Eye (tissue), 1 donor: ENCODE measurements at places on chromosomes 6 and 20.

GRCh38 chr6:81625216-81625615, 127.3 kb downstream of the TENT5A start:
- DNase-seq, result no peak

DNA sequence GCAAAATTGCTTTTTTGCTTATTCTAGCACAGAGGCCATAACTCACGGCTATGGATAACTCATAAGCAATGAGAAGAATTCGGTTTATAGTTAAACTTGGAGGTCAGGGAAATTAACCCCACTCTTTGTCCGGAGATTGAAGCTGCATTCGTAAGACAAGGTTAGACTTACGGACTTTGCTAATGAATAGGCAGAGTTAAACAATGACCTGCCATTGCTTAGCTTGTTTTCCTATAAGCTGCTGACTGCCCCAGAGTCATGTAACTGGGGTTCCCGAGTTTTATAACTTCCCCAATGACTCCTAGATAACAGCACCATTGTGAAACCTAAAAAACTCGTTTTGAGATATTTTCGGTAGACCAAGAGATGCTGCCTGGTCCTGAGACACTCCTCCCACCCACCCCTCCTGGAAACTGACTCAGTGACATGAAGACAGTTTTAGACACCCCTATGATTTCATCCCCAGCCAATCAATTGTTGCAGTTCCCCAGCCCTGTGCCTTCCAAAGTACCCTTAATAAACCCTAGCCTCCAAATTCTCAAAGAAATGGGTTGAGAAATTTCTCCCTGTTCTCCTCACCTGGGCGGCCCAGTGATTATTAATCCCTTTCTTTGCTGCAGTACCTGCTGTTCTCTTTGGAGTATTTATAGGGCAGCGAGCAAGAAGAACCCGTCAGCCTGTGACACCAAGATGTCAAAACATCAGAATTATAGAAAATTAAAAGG, 33.1 kb upstream of the MCUR1 start:
- DNase-seq, result no peak

DNA sequence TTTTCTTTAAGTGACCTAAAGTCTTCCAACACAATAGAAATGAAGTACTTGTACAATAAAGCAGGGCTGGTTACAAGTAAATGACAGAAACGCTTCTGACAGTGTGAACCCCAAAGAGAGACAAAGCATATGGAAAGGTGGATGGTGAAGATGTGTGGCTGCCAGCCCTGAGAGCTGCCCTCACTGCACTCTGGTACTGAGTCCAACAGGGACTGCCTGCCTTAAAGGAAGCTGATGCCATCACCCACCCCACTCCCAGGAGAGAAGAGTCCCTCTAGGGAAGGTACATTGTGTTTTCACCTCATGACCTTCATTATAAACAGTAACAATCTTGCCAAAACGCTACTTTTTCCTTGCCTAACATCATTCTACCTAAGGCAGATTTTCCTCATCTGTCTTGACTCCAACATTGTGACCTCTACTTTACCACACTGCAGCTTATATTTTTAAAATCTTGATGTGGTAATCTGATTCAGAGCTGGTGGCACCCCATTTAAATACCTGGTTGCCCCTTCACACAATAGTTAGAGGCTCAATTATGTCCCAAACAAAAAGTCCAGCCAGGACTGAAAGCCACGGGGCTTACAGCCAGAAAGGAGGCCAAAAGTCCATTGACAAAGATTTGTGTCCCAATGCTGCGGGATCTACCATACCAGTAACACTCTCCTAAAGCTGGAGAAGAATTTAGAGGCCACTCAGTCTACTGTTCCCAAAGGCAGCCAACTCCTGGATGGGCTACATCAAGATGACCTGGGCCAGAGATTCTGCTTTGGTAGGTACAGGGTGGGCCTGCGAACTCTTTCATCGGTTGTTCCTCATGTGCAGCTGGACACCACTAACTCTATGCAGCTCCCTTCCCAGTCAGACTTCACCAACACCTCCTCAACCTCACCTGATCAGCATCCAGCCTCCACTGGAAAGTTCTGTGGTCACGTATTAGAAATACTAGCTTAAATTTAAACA, 4.4 kb downstream of the APMAP start:
- DNase-seq, result no peak

GRCh38 chr6:16948396-16948795, 153.5 kb upstream of the STMND1 start:
- no peak for DNase-seq

GRCh38 chr6:133542056-133542821, 301.1 kb downstream of the EYA4 start:
- DNase-seq, result no peak

DNA sequence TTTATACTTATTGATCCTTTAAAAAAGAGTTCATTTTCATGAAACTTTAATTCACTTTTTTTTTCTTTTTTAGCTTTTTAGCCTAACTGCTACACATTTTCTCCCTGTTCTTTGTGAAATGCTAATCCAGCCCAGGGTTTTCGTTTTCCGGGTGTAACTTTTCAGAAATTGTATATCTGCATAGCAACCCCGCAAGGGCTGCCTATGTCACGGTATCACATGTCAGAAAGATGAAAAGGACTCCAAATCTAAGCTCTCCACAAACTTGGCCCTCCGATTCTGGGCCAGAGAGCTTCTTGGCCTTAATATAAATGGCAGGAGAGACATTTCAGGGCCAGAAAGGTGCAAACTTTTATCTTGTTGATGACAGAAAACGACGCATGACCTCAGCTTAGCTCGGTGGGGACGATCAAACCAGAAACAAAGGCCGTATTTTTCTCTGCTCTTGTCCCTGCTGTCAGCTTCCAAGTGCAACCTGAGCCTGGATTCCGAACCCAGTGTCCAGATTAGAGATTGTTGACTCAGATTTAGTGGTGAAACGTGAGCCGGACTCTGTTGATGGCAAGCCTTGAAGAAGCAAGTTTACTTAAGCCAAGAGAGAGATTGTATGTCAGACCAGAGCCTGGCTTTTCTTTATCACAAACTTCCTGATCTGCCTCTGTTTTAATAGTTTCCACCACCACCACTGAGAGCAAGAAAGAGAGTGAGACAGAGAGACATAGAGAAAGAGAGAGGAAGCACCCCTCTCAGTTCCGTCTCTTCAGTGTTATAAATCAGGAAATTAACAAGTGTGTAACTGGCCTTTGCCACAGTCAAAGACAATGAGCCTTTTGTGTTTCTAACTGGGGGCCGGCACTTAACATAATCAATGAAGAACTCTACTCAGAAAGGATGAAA, 157.8 kb downstream of the SCML4 start:
- peak; percentile 65 for DNase-seq

GRCh38 chr6:26233649-26234420, 131.2 kb upstream of the BTN3A2 start:
- DNase-seq, result peak; percentile 90

DNA sequence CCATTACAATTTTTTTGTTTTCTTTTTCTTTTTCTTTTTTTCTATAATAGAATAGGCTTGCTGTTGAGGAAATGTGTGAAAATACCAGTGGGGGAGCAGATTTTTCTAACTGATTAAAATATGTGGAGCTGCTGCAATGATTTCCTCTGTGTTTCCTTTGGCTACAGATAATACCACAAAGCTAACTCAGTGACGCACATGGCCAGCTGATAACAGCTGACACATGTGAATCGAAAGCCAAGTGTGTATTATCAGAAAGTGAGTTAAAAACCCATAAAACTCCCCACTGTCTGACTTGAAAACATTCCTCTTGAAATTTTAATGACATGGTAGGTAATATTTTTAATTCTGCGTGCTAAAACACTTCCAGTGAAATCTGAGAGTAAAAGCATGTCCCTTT, 70.8 kb upstream of the AHI1 start:
- peak; percentile 59 for DNase-seq

- no peak for DNase-seq
Observed at GRCh38 chr6:148565930-148566663, 180.7 kb upstream of the UST start.

- DNase-seq, result no peak
Observed at GRCh38 chr6:29917857-29918256, 24.5 kb upstream of the HLA-A start.

GRCh38 chr6:121645100-121645745, 209.8 kb downstream of the GJA1 start:
- DNase-seq, result no peak

- DNase-seq, result no peak
Observed at GRCh38 chr6:168164462-168165061, 85.5 kb upstream of the FRMD1 start.

- DNase-seq, result no peak
Observed at GRCh38 chr20:38225900-38226263, 34.7 kb downstream of the KIAA1755 start.

- DNase-seq, result no peak
Observed at GRCh38 chr6:82370788-82371187, 7.2 kb downstream of the TPBG start.

DNA sequence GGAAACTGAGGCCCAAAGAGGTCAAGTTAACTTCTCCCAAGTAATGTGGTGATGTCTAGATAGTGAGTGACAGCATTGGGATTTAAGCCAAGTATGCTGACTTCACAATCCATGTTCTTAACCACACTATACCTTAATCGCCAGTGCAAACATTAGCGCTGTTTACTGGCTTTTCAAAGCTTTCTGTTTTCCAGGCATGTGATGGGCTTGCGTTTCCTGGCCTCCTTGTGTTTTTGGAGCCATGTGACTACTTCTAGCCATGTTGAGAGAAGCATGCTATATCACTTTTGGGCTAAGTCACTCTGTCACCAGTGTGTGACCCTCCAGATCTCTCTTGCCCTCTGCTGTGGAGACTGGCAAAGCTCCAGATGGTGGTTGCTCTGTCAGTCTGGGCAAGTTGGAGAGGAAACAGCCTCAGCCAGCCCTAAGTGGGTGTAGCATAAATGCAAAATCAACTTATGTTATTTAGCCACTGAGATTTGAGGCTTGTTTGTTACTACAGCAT, 76.9 kb downstream of the ANKRD6 start:
- no peak for DNase-seq
